Kidney capillary endothelial cell (primary cell): ENCODE measurements at places on chromosomes 3 and 15.
A peak's percentile ranks its signal among the peaks of the same experiment; 100 is the strongest.

- DNase-seq, result no peak
Measured at GRCh38 chr15:48537271-48538113, 108.0 kb downstream of the FBN1 start.

DNA sequence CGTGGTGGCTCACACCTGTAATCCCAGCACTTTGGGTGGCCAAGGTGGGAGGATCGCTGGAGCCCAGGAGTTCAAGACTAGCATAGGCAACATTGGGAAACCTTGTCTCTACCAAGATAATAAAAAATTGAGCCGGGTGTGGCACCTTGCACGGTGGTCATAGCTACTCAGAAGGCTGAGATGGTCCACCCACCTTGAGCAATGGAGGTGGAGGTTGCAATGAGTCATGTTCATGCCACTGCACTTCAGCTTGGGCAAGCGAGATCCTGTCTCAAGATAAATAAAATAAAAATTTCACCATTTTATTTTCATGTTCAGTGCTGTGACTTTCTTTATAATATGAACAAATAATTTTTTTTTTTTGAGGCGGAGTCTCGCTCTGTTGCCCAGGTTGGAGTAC is 12.5 kb downstream of the MAPK6 start:
- no peak for DNase-seq

- DNase-seq, result no peak
Measured at GRCh38 chr3:63096248-63097058, 181.7 kb upstream of the SYNPR start.

- no peak for DNase-seq
Measured at GRCh38 chr3:31345581-31345980, 187.1 kb upstream of the STT3B start.

DNA sequence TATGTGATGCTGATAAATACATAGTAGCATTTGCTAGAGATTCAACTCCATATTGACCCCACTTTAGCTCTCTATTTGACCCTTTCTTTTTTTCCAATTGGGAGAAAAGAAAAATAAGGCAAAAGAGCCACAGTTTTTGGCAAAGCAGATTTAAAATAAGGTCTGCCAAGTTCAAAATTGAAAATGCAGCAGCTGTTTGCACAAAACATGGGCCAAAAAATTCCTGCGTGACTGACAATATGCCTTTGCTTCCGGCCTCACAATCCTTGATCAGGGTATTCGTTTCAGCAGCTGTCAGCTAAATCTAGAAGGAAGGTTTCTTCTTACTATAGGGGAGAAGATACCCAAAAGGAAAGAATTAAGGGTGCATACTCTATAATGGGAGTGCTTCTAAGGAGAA is 563.5 kb upstream of the CCDC54 start:
- DNase-seq, result no peak

- no peak for DNase-seq
Measured at GRCh38 chr15:91040856-91041255, 18.5 kb upstream of the VPS33B start.

DNA sequence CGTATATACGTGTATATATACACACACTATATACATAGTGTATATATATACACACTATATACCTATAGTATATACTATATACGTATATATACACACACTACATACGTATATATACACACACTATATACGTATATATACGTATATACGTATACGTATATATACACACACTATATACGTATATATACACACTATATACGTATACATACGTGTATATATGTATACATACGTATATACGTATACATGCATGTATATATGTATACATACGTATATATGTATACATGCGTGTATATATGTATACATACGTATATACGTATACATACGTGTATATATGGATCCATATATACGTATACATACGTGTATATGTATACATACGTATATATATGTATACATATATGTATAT is 9.4 kb downstream of the HACL1 start:
- no peak for DNase-seq

DNA sequence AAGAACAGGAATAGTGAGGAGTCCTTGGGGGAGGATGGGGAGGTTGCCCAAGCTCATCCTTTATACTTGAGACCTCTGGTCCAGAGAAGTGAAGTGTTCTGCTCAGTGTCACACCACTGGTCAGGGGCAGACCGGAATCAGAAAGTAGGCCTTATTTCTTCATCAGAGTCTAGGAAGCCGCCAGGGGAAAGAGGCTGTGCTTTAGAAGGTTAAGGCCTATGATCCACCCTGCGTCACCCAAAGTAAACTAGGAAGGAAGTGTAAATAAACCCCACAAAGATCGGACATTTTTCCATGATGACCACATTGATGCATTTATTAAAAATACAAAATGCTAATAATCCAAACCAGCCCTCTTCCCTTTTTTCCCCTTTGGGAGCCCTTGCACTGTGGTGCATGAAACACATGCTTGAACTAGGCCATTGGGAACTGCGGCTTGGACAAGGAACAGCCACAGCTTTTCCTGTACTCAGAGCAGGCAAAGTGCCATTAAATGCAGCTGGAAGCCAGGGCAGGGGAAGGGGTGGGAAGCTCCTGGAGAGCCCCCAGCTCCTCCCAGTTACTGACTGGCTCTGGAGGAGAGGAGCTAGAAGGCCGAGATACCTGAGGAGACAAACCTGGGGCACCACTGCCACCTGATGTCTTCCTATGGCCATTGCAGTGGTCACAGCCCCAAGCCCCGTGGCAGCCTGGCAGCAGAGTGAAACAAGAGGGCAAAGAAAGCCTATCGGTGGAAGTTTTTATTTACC is 37.0 kb downstream of the CDC25A start:
- peak; percentile 81 for DNase-seq

DNA sequence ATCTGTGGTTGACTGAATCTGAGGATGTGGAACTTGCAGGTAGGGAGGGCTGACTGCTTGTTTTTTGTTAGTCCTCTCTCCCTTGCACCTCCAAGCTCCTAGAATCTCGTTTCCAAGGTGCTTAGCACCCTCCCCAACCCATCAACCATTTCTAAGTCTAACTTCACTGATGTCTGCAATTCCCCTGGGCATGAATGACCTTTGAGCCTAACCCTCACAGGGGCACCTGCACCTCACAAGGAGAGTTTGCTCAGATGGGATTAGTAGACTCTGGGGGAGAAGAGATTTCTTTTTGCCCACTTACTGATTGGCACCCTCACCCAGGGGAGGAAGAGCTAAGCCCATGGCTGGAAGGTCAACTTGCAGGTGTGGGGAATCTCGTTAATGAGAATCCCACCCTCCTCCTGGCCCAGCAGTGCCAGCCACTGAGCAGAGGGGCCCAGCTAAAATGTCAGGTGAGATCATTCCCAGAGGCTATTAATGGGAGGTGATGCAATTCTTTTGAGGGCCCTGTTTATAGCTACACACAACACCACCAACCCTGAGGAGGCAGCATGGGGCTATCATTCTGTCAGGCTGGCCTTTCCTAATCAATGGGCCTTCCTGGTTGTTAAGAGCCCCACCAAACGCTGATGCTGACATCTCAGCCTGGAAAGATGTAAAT is 81.6 kb upstream of the HERC1 start:
- DNase-seq, result no peak

DNA sequence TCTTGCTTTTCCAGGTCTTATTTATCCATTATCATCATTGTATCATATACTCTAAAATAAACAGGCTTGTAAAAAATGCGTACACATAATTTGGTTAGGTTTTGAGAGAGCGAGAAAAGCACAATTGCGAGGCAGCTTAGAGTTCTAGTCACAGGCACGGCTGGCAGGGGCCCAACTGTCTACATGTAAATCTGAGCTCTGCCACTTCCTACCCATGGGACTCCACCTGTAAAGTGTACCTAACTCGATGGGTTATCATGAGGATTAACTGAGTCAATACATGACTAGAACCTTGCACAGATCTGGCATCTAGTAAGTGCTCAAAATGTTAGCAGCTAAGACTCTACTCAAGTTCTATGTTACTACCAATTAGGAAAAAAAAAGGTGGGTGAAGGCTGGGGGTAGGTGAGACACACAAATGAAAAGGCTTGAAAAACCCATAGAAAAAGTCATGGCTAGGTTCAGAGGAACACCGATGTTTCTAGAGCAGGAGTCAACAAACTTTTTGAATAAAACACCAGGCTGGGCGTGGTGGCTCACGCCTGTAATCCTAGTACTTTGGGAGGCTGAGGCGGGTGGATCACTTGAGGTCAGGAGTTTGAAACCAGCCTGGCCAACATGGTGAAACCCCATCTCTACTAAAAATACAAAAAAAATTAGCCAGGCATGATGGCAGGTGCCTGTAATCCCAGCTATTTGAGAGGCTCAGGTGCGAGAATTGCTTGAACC is 36.2 kb downstream of the GLB1 start:
- no peak for DNase-seq

GRCh38 chr15:88664151-88664778 is 25.4 kb downstream of the ISG20 start:
- DNase-seq, result no peak

DNA sequence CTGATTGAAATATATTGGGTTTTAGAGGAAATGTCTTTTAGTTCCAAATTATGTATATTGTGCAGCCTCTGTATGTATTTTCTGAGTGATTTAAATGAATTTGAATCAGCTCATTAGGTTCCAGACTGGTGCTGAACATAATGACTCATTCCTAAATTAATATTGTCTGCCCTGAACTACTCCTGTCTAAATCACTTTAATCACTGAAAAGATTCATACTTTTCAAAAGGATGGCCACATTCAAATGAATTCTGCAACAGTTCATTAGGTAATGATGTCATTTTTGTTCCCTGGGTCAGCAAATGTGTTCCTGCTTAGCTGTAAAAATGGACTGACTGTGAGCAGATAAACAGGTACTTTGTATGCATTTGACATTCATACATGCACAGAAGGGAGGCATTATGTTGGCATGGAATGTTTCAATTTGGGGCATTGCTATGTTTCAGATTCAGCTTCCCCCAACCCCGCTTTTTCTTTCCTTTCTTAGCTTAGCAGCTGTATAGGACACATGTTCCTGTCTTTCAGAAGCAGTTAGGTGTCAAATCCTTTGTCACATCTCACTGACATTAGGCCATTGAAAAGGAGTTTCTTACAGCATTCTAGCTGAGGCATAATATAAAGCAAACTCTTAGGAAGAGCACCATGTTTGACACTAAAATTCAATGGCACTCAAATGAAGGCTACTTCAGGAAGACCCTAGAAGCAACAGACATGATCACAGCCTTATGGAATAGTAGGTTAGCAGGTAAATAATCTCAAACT is 318.5 kb upstream of the ARPP21 start:
- DNase-seq, result no peak

DNA sequence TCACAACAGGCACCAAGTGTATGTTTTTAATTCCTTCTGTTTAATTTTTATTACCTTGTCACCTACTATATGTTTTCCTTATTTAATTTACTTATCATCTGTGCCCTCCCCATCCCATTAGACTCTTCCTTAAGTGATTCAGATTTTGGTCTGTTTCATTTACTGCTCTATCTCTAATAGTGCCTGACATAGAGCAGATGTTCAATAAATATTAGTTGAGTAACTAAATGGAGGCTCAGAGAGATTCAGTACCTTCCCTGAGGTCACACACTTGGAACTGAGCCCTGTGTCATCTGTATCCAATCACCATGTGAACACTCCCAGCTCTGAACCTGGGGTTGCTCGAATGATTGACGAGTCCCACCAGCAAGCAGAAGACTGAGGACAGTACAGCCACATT is 318.1 kb upstream of the WNT5A start:
- DNase-seq, result no peak

- DNase-seq, result no peak
Measured at GRCh38 chr3:13252207-13252606, 167.9 kb downstream of the NUP210 start.

DNA sequence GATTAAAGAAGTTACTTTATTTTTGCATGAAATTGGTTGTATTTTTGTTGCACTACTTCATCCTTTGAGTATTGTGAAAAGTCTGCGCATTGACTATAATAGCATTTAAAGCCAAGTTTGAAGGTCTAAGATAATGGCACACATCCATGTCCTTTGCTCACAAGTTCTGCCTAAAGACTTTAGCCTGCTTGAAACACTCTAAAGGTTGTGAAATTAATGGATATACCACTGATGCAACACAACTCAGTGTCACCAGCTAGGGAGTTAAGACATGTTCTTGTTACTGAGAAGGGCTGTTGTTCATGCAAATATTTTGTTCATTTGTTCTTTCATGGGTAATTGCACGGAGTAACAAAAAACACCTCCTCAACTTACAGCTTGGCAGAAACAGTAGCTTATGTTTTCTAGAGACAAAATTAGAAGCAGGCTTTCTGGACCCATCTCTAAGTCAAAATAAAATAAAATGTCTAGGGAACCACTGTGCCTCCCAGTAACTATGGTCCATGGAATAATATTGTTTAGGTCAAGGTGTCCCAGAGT is 83.9 kb downstream of the PPARG start:
- DNase-seq, result no peak

- DNase-seq, result peak; percentile 7
Measured at GRCh38 chr15:71329041-71329440, 213.8 kb downstream of the THSD4 start.

GRCh38 chr15:39354189-39354588 is 226.7 kb upstream of the THBS1 start:
- DNase-seq, result no peak

- no peak for DNase-seq
Measured at GRCh38 chr15:52673734-52674133, 5.5 kb downstream of the ATOSA start.

GRCh38 chr15:76987896-76988860 is 6.7 kb upstream of the PSTPIP1 start:
- DNase-seq, result no peak

DNA sequence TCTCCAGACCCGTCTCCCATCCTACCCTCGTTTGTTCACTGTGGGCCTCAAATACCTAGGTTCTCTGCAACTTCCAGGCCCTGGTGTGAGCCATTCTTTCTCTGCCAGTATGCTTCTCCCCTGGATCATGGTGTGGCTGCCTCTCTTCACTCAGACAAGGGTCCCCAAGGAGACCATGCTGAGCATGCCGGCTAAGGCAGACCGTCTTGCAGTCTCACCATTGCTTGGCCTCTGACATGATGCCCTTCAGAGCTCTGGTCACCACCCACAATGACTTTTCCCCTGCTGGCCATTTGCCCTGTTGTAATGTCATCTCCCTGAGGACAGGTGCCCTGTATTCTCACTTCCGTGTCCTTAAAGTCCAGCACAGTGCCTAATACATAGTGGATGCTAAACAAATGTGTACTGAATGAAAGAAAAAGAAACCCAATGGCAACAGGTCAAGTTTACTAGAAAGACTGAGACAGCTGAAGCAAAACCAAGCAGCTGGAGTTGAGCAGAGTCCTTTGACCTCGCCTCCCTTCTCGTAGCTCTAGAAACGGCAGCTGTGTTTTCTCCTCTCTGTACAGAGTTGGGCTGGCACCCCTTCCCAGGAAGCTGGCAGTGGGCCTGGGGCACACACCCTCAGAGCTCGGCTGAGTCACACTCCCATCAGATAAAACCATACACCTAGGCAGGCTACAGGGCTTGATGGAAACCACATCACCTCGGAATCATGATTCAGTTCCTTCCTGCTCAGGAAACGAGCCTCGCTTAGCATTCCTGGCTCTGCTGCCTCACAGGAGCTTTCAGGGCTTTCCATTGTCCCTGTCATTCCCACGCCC is 8.6 kb downstream of the TLR9 start:
- peak; percentile 98 for DNase-seq

GRCh38 chr3:52533623-52534280 is at the start of gene NT5DC2:
NT5DC2 (minus strand) TSS chr3:52533857; CDS start chr3:52533737, 120 bp downstream.
- DNase-seq, result peak; percentile 68
